Vagina (tissue), 2 donors: ENCODE measurements at places on chromosomes 6 and 20. TPM values are rescaled to one million over a fixed set of nuclear protein-coding genes. Genes with fewer than 3 reads are reported as not detected.

The MYLK4 gene
- total RNA-seq = 0.74 TPM

The SPAG4 gene
- total RNA-seq = 6.9 TPM

The ZSCAN16 gene
- total RNA-seq = 1.2 TPM

The OPN5 gene
- not detected for total RNA-seq

DNA sequence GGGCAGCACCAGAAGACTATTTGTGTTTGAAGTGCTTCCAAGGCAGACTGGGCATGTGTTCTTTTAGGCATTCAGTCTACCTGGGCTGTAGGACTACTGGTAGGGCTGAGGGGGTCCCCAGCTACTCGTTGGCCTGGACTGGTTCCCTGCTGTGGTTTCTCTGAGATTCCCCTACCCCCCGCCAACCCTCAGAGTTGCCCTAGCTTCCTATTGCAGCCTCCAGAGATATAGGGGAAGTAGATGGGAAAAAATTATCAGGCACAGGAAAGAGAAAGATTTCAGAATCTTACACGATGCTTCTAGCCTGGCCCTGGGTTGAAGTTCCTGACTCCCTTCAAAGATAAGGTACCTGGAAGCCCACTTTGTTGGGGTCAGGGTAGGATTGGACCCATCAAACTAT is 22.5 kb downstream of the BRPF3 start:
- no peaks in the 10 kb centered on the region for H3K27me3 ChIP-seq
- H3K36me3 ChIP-seq = no peaks in the 10 kb centered on the region
- no peak overlapping the region for H3K27ac ChIP-seq
- no peak for DNase-seq
- H3K4me1 ChIP-seq = peaks cover 10% of the 10 kb centered on the region

DNA sequence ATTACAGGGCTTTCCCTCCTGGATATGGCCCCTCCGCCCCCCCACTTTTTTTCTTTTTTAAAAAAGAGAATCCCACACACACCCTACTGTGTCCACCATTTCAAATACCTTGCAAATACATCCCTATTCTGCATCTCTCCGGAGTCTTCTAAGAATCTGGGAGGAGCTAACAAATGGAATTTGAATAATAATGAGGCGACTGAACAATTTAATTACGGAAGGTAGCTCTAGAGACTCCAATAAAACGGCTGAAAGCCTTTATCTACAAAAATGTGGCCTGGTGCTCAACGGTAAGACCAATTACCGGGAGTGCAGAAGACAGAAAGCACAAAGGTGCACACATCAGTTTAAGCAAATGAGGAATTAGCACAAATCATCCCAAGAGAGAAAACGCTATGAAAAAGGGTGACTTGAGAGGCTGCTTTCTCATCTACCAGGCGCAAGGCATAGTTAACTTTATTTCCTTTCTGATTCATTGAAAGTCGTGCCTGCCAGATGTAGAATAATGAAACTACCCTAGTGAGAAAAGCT is 1.8 kb downstream of the RRAGD start:
- H3K27me3 ChIP-seq = no peaks in the 10 kb centered on the region
- peaks cover 20% of the 10 kb centered on the region for H3K4me1 ChIP-seq
- peak overlapping the region; percentile 74 for H3K27ac ChIP-seq
- no peak overlapping the region for H3K4me3 ChIP-seq
- no peaks in the 10 kb centered on the region for H3K36me3 ChIP-seq

- no peak overlapping the region for H3K27ac ChIP-seq
- no peaks in the 10 kb centered on the region for H3K4me1 ChIP-seq
- H3K36me3 ChIP-seq = no peaks in the 10 kb centered on the region
Measured at GRCh38 chr6:5730585-5731263, 276.0 kb downstream of the NRN1 start.

- H3K36me3 ChIP-seq = no peaks in the 10 kb centered on the region
- DNase-seq = no peak
- H3K27ac ChIP-seq = no peak overlapping the region
- H3K27me3 ChIP-seq = no peaks in the 10 kb centered on the region
Measured at GRCh38 chr20:62020935-62021701, 44.6 kb downstream of the TAF4 start.

DNA sequence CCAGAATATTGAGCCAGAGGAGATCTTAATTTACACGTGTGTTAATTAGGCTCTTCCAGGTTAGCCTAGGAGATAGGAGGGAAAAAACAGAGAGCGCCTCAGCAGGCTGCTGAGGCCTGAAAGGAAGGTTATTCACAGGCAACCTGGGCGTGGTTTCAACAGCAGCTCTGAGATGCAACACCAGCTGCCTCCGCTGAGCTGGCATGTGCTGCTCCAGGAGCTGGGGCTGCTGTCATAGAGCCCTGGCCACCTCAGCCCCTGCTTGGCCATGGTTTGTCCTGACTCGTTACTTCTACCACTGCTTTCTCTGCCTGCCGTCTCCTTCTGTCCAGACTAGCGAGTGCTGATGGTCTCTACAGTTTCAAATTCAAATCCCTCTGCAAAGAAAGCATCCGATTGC is 32.4 kb upstream of the RPP40 start:
- no peak overlapping the region for H3K4me3 ChIP-seq
- DNase-seq = no peak
- no peaks in the 10 kb centered on the region for H3K36me3 ChIP-seq
- no peaks in the 10 kb centered on the region for H3K27me3 ChIP-seq

- no peaks in the 10 kb centered on the region for H3K27me3 ChIP-seq
- no peak overlapping the region for H3K27ac ChIP-seq
- DNase-seq = no peak
Measured at GRCh38 chr6:116649129-116649528, 19.4 kb downstream of the ZUP1 start.

DNA sequence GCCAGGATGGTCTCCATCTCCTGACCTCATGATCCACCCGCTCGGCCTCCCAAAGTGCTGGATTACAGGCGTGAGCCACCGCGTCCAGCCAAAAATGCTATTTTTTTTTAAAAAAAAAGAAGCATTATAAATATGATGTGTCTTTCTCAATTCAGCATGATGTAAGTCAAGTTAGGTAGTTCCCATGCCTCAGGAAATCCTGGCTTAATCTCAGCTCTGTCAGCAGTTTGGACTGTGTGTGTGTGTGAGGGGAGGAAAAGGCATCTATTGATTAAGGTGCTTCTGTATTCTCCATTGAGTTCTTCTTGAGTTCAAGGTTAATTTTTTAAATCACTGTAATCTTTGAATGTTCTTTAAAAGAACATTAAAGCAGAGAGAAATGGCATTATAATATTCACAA is 51.5 kb downstream of the GMDS start:
- no peak for DNase-seq
- no peak overlapping the region for H3K4me3 ChIP-seq
- no peak overlapping the region for H3K27ac ChIP-seq
- H3K27me3 ChIP-seq = no peaks in the 10 kb centered on the region
- H3K4me1 ChIP-seq = peaks cover 13% of the 10 kb centered on the region

DNA sequence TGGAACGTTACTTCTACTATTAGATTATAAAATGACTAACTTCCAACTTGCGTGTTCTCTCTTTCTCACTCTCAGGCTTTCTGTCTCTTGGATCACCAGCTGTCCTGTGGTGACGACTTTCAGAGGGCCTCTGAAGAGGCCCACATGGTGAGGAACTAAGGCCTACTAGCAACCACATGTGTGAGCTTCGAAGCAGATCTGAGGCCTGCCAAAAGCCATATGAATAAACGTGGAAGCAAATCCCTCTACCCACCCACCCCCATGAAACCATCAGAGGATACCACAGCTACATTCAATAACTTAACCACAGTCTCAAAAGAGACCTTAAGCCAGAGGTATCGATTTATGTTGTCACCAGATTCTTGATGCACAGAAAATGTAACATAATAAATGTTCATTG is 13.5 kb upstream of the BMP5 start:
- H3K36me3 ChIP-seq = no peaks in the 10 kb centered on the region
- no peak for DNase-seq
- no peaks in the 10 kb centered on the region for H3K27me3 ChIP-seq
- no peak overlapping the region for H3K27ac ChIP-seq

DNA sequence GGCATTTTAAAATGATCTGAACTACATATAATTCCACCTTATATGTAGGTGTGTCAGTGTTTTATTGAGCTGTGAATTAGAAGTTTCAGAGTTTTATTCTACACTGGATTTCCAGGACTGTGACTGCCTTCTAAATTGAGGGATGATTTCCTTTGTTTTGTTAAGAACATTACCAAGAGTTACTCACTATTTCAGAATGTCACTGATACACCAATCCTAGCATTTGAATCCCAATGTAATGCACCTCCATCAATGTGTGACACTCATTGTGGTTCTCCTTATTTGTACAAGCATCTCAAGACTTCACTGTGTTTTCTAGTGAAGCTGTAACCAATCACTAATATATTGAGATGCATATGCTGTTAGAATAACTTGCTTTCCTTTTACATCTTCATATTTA is 86.8 kb downstream of the PLCB1 start:
- no peak overlapping the region for H3K4me3 ChIP-seq
- DNase-seq = no peak
- H3K27me3 ChIP-seq = no peaks in the 10 kb centered on the region

DNA sequence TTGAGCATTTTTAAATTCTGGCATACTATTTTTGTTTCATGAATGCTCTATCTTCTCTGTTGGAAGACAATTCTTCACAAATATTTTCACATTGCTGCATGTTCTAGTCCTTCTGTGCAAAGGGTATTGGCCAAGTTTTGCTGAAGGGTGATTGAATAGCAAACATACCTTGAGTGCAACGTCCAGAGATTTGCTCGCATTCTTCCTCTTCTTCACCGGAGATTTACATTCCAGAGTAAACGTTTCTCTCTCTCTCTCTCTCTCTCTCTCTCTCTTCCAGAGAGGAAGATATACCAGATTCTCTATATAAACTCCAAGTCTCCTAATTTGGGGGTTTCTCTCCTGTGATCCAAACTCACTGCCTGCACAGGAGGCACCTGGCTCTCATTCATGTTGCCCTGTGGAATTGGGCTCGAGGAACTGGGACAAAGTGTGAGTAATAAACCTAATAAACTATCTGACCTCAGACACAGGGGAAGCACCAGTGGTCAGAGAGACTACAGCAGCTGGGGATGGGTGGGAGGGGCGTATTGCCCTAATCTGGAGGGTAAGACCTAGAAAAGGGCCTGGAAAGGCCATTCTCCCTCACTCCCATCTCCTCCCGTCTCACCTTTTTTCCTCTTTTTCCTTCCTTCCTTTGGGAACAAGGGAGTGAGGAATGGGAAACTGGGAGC is 1.1 kb upstream of the TREML1 start:
- H3K27ac ChIP-seq = no peak overlapping the region
- no peaks in the 10 kb centered on the region for H3K4me1 ChIP-seq
- DNase-seq = no peak
- no peaks in the 10 kb centered on the region for H3K36me3 ChIP-seq
- H3K27me3 ChIP-seq = no peaks in the 10 kb centered on the region
- no peak overlapping the region for H3K4me3 ChIP-seq

DNA sequence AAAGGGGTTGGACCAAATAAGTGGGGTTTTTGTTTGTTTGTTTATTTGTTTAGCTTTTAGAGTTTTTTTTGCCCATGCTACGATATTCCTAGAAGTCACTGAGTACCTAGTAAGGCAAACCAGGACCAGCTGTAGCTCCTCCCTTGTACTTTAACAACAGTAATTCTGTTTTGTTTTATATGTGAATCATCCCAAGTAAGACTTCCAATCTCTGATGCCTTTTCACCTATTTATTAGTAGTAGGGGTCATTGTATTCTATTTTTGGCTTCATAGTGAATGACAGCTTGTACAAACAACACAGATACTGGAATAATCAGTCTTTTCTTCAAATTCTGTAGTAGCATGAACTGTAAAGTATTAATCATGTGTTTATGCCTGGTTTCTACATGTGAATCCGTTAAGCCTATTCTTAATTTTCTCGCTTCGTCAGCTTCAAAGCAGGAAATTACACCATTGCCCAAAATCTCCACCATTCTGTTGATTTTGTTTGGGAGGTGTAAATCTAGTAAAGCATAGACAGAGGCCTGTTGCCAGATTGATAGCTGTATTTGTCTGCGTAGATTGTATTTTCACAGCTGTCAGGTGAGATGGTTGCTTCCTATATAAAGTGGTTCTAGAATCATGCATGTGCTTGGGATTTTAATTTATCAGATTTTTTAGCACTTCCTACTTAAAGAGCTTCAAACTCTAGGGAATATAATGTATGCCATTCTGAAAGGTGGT is 151.5 kb upstream of the FLRT3 start:
- H3K27me3 ChIP-seq = no peaks in the 10 kb centered on the region
- no peak overlapping the region for H3K4me3 ChIP-seq
- H3K36me3 ChIP-seq = no peaks in the 10 kb centered on the region
- H3K27ac ChIP-seq = no peak overlapping the region
- H3K4me1 ChIP-seq = no peaks in the 10 kb centered on the region
- DNase-seq = no peak
